ENCODE measurements at places on chromosomes 6 and 20.

GRCh38 chr20:38114353-38114791, 50.7 kb downstream of the TGM2 start:
- peak; percentile 28 for DNase-seq

DNA sequence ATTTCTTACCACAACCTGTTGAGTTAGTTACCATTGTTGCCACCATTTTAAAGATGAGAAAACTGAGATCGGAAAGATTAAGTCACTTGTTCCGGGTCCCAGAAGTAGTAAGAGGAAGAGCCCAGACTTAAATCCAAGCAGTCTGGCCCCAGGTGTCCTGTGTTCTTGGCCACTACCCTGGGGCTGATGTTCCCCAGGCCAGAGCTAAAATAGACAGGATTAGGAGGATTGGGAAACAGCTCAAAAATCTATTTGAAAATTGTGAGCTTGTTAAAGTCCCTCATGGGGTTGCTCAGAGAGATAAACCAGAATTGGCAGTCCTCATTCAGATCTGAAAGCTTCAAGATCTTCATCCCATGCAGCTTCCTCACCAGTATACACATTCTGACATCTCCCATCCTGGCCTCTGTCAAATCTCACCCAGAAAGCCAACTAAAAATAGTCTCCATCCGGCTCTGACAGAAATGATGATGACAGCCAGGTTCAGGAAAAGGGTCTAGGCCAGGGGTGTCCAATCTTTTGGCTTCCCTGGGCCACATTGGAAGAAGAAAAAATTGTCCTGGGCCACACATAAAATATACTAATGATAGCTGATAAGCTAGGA, 62.0 kb downstream of the GFOD1 start:
- DNase-seq: no peak

DNA sequence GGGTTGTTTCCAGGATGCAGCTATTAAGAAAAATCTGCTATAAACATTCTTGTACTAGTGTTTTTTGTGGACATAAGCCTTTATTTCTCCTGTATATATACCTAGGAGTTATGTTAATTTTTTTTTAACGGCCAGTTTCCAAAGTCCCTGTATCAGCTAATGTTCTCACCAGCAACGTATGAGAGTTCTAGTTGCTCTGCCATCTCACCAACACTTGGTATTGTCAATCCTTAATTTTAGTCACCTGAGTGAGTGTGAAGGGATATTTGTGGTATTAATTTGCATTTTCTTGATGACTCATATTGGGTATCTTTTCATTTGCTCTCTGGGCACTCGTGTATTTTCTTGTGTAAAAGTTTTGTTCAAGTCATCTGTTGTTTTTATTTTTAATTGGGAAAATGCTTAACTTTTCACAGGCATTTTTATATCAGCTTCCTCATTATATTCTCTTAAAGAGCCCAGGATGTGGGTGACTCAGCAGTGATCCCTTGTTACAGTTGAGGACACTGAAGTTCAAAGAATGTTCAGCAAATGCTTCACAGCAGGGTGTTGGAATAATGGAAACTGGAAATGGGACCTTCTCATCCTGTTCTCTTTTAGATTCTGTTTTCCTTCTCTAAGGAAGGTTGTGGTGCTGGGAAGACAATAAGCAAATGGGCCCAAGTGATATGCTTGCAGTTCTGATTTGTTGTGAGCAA, 211.7 kb upstream of the PRND start:
- no peak for DNase-seq

GRCh38 chr20:25148982-25149846, 46.3 kb upstream of the ENTPD6 start:
- no peak for DNase-seq

- DNase-seq: peak; percentile 18
Observed at GRCh38 chr6:53524455-53524815, 20.5 kb downstream of the GCLC start.

DNA sequence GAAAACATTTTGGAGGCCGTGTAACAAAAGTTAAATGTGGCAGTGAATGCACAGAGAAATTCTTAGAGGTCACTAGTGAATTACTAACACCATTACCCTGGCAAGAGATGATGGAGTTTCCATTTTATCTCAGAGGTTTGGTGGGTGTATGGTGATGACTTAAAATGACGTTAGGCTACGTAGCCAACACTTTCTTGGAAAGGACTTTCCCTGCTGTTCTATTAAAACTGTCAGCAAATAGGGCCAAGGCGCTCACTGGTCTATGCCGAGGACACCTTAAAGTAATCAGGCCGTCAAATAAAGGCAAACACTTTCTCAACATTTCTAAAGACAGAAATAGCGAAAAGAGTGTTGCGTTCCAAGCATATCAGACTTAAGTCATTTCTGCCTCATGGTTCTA, 160.8 kb downstream of the GMPR start:
- DNase-seq: no peak

- no peak for DNase-seq
Observed at GRCh38 chr20:61310954-61311353, 58.9 kb downstream of the CDH4 start.

DNA sequence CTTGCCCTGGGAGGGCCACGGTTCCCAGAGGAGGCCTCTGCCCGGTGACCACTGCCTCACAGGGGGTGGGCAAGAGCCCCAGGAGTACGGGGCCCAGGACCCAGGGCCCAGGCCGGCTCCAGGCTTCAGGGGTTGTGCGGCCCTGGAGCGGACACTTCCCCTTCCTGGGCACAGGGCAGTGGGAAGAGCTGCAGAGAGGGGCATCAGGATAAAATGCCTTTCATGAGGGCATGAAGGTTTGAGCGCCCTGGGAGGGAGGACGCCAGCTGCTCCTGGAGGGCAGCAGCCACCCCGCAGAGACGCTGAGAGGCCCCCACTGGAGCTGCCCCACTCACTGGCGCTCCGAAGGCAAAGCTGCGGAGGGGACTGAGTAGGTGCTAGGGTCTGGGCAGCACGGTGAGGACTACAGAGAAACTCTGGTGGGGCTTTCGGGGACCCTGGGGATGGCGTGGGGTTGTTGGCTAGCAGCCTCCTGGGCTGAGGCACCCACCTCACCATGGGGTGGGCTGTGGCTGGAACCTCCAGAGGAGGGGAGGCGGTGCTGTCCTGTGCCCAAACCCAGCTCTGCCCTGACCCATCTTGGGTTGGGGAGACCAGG, 10.4 kb downstream of the LAMA5 start:
- no peak for DNase-seq
